ENCODE measurements at places on chromosomes 2 and 18.

- no peak for DNase-seq
Measured at GRCh38 chr2:156883804-156884203, 373.7 kb upstream of the GALNT5 start.

DNA sequence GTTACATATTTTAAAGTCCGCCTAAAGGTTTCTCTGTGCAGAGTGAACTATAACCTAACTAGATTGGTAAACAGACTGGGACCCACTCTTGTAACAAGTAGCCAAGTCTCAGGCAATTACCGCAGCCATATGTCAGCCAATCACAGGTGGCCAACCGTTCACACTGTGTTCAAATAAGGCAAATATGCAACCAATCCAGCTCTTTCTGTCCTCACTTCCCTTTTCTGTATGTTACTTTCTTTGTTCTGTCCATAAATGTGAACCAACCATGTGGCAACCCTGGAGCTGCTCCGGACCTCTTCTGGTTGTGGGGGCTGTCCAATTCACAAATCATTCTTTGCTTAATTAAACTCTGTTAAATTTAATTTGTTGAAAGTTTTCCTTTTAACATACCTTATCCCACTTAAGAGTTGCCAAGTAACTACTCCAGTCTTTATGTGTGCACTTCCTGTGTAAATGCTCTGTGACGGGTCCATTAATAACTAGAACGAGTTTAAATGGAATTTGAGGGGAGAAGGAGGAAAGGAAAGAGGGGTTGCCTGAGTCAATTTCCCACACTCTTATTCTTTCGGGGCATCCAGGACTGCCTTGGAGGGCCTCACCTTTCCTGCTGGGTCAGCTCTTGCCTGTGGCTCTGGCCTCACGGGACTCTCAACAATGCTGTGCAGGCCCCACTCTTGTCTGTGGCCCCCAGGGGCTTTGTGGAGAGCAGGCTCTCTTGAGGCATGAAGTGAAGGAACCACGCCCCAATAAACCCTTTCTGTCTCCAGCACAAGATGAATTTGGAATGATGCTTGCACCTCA is 6.6 kb upstream of the RPL37A start:
- peak; percentile 88 for DNase-seq

DNA sequence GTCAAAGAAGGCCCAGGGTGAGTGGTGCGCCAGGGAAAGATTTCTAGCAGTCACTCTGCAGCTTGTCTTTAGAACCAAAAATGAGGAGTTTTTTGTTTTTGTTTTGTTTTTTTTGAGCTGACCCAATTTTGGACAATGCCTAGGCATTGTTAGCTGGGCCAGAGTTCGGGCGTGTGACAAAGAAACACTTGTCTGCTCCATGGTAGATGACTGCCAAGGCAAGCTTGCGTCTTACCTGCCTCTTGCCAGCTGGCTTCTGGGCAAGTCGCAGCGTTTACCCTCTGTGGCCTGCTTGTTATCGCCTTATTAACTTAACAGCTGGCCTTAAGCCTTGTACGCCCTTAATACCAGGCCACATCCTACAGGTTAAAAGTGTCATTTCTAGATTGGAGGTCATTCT is 114.3 kb downstream of the GALNT1 start:
- DNase-seq: no peak

DNA sequence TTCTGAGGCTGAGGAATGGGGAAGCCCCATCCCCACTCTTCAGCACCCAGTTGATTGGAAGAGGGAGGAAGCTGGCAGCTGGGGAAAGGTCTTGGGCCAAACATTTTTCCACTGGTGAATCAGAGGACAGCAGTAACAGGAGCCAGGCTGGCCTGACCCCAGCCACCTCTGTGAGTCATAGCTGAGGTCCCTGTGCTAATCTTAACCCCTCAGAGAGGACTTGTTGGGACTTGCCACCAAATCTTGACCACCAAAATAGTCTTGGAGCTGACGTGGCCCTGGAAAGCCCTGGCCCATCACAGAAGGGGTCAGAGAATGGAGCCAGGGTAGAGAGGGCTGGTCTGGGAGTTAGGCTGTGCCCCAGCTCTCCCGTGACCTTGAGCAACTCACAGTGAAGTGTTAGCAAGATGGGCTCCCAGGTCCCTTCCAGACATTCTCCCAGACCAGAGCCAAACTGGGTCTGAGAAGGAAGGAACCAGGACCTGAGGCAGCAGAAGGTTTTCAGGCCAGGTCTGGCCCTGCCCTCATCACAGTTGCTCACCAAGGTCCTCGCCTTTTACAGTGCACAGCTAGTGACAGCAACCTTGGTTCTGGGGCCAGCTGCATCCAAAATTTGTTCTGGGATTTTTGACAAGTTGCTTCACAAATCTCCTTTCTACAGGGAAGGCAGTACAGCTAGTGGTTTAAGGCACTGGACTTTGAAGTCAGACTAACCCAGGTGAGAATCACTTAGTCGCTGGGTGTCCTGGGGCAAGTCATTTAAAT is 266.6 kb downstream of the CYP26B1 start:
- DNase-seq: no peak

GRCh38 chr2:85242321-85242720 is 85.5 kb downstream of the TGOLN2 start:
- no peak for DNase-seq

GRCh38 chr2:150097901-150098531 is 389.5 kb downstream of the RND3 start:
- DNase-seq: no peak

DNA sequence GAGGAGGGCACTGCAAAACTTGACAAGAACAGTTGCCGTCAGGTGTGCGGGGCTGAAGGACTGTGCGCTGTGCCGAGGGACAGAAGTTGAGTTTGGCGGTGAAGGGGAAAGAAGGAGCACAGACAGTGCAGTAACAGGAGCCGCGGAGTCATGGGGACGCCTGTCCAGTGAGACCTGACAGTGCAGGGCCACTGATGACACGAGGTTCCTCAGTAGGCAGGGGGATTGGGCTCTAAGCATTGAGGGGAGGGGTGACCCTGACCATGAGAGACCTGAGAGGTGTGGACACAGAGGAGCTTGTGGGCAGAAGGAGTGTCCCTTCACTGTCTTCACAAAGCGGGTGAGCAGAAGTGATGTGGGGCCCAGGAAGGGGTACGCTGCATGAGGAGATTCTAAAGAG is 104.8 kb downstream of the MTCL1 start:
- no peak for DNase-seq

- no peak for DNase-seq
Measured at GRCh38 chr18:56332371-56332770, 306.0 kb downstream of the TXNL1 start.

- DNase-seq: peak; percentile 41
Measured at GRCh38 chr18:9765501-9765900, 57.4 kb downstream of the RAB31 start.

DNA sequence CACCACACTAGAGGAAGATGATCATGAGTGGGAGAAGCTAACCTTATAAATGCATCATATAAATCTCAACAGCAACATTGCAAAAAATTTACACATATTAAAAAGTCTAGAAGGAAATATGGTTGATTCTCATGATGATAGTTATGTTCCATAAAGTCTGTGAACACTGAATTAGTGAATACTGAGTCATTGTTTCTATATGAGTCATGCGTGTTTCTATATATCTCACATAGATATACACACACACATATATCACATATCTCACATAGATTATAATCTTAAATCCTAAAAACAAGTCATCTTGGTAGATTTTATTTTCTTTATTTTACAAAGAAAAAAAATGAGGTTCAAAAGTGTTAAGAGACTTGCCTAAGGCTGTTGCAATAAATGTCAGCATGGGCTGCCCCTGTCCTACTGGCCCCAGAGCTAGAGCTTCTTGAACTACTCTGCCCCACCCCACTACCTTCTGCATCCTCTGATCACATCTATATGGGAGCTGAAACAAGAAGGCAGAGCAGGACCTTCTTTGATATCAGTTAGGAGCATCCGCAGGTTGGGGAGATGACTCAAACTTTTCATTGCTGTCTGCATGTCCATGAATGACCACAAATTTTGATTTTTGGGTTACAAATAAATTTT is 81.8 kb upstream of the ADAM23 start:
- no peak for DNase-seq

- DNase-seq: no peak
Measured at GRCh38 chr18:2960983-2961696, 51.8 kb downstream of the LPIN2 start.

GRCh38 chr18:59900222-59901128 is 679 bp downstream of the PMAIP1 start:
- peak; percentile 87 for DNase-seq

GRCh38 chr2:182406221-182406620 is 20.6 kb downstream of the PDE1A start:
- no peak for DNase-seq

GRCh38 chr2:20040489-20041172 is 10.8 kb downstream of the LAPTM4A start:
- DNase-seq: no peak

DNA sequence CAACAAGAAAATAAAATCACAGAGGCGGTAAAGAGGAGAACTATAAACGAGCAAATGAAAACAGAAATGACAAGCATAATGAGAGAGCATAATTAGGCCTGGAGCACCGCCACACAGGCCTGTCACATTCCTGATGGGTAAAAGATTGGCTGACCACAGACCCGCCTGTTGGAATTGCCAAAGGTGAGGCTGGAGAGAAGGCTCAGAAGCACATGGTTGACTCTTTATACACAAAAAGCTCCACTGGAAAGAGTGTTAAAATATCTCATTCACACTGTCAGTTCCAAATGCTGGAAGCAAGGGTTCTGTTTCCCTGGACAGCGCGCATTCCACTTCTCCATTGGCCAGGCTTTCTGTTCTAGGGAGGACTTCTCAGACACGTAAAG is 5.9 kb upstream of the LGALSL start:
- DNase-seq: no peak

DNA sequence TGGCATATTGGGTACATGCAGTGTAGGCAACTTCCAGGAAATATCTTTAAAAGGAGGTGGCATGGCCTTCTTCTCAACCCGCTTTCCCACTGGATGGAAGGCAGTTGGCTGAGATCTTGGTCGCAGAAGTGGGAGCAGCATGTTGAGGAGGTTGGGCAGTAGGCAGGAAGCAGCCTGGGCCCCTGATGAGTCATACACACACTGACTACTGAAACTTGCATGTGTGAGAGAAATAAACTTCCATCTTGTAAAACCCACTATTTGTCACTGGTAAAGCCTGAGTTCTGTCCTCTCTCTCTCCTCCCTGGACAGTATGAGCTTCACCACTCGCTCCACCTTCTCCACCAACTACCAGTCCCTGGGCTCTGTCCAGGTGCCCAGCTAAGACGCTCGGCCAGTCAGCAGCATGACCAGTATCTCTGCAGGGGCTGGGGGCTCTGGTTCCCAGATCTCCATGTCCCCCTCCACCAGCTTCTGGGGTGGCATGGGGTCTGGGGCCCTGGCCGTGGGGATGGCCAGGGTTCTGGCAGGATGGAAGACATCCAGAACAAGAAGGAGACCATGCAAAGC is 233.8 kb upstream of the SPRED2 start:
- no peak for DNase-seq

- DNase-seq: no peak
Measured at GRCh38 chr2:197969391-197969893, 165.0 kb downstream of the PLCL1 start.

DNA sequence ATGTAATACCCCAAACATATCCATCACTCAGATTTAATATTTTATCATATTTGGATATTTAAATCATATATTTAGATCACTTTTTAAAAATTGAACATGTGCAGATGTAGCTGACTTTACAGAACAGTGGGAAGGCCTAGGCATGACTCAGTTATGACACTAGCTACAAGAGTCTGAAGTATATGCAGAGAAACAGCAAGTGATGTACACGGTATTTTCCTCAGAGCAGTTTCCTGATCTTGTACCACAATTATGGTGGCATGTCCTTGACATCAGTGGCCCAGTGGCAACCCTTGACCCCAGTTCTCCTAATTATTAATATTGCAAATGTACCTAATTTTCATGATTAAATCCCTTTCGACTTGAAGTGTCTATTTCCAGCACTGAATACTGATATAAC is 28.2 kb downstream of the CDKL4 start:
- DNase-seq: no peak

GRCh38 chr2:126788113-126788512 is 110.6 kb upstream of the TEX51 start:
- DNase-seq: no peak

DNA sequence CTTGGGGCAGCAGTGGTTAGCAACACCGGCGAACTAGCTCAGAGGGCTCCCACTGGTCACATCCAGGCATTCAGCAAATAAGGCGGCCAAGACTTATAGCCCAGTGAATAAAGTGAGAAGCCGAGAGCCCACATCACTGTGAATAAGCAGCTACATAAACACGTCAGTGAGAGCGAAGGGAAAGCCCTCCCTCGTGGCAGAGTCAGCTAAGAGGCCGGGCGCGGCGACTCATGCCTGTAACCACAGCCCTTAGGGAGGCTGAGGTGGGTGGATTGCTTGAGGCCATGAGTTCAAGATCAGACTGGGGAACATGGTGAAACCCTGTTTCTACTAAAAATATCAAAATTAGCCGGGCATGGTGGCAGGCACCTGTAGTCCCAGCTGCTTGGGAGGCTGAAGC is 5.2 kb downstream of the D2HGDH start:
- no peak for DNase-seq

GRCh38 chr2:135048122-135048521 is 875 bp upstream of the MAP3K19 start:
- DNase-seq: no peak

- DNase-seq: no peak
Measured at GRCh38 chr2:149057401-149057800, 18.9 kb downstream of the LYPD6B start.

DNA sequence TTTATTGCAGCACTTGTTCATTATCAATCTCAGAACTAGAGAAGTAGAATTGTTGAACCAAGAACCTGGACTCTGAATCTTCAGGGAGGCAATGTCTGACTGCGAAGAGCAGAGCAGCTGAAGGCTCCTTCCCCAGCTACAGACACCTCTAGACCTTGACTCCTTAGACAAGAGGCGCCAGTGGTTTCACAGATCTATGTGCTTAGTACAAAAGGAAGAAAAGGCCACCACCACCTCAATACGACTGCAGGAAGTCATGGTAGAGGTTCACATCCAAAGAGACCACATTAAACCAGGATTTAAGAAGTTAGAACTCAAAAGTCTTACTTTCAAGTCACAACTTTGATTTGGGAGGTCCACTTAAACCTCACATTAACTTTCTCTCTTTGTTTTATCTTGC is 158.1 kb upstream of the VRK2 start:
- no peak for DNase-seq

GRCh38 chr18:35049111-35050027 is 8.2 kb downstream of the MAPRE2 start:
- peak; percentile 55 for DNase-seq

GRCh38 chr2:190180313-190181122 is 118.0 kb upstream of the MSTN start:
- DNase-seq: peak; percentile 86

- DNase-seq: peak; percentile 67
Measured at GRCh38 chr2:197707316-197708213, 2.4 kb downstream of the MARS2 start.

GRCh38 chr2:127733113-127733815 is 32.0 kb downstream of the SFT2D3 start:
- DNase-seq: no peak

DNA sequence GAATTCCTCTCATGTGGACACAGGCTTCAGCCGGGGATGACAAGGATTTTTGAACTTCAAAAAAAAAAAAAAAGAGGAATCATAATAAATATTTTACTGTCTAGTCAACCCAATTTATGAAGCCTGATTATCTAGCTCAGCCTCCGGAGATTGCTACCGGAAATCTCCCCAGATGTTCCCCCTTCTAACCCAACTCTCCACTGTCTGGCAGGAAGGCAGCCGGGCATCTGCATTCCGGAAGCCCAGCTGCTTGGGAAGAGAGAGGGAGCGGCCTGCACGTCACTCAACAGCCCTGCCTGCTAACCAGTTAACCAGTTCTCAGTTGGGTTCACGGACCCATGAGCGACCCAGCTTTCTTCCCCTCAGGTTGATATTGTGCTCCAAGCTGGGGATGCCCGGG is 87.2 kb upstream of the POU3F3 start:
- peak; percentile 95 for DNase-seq

Measured in KBM-7 (cell line).